ENCODE measurements at places on chromosomes 2 and 18.

DNA sequence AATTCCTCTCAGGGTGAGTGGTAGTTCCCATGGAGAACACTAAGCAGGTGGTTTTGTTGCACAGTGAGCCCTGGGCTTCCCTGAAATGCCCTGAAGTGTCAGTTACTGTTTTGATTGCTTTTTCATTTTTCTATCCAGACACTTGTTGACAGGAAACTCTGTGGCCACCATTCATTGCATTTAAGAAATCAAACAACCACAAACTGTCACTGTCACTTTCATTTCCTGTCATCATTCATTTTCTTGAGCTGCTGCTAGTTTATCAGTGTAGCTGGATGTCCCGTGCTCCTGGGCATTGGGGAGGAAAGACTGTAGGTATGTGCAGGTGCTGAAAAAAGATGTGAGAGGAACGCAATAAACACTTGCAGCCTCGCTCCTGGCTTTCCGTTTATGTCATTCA is 891.6 kb upstream of the ZEB2 start:
- no peak for DNase-seq

- DNase-seq = no peak
These were observed 137.2 kb downstream of the CELF4 start for GRCh38 chr18:37428288-37428974.

DNA sequence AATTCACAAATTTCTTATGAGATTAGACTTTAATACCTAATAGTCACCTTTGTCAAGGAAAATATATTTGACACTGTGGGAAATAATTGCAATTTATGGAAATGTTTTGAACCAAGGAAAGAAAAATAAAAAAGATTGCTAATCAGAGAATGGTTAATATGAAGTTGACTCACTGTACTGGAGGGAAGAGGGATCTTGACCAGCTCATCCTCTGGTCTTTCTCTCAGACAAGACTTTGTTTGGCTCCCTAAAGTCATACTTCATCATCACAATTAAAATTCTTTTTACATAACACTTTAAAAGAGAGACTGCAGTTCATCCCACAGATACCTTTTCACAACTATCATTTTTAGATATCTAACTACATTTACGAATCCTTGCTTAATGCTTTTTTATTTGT is 538.5 kb upstream of the ZEB2 start:
- DNase-seq = no peak

- DNase-seq = no peak
These were observed 57.1 kb upstream of the CYTIP start for GRCh38 chr2:157501026-157501425.

DNA sequence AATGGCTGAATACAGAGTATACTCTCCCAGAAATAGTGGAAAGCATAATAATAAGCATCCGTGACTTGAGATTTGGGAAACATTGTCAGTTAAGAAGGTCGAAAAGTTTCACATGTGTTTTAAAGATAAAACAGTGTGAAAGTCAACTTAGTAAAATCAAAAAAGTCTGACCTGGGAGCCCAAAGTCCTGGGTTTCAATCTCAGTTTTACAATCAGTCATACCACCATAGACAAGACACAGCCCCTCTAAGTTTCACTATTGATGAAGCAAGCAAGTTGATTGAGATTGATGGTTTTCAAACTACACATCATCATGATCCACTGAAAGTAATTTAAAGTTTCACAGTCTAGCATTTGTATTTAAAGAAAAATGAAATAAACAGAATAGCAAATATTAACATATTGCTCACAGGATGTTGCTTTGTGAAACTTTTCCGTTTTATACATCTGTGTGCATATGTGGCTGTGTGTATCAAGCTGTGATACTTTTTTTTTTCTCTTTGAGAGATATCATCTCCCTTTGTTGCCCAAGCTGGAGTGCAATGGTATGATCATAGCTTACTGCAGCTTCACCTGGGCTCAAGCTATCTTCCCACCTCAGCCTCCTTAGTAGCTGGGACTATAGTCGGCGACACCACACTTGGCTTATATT is 71.1 kb downstream of the PIK3C3 start:
- DNase-seq = no peak

- no peak for DNase-seq
These were observed 1076.7 kb upstream of the PIK3C3 start for GRCh38 chr18:40878371-40878770.

- DNase-seq = no peak
These were observed 98.2 kb upstream of the HNMT start for GRCh38 chr2:137865954-137866540.

DNA sequence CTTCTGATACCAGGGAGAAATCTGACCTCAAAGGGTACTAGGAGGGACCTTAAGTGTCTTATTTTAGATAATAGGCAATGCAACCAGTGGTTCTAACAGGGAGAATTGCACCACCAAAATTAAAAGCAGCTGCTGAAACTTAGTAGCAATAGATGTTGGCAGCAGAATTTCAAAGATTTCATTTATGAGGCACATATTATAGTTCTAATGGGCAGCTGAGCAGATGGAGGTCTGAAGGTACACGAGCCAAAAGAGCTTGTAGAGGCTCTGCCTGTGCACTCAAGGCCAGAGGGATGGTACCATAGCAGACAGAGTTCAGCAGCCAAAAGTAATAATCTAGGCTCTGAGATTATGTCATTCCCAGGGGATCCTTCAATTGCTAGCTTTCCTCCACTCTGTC is 87.3 kb upstream of the NCKAP5 start:
- no peak for DNase-seq

GRCh38 chr18:35494251-35495220 is 3.2 kb downstream of the INO80C start:
- no peak for DNase-seq

GRCh38 chr2:121390082-121390692 is 105.2 kb upstream of the TFCP2L1 start:
- no peak for DNase-seq

DNA sequence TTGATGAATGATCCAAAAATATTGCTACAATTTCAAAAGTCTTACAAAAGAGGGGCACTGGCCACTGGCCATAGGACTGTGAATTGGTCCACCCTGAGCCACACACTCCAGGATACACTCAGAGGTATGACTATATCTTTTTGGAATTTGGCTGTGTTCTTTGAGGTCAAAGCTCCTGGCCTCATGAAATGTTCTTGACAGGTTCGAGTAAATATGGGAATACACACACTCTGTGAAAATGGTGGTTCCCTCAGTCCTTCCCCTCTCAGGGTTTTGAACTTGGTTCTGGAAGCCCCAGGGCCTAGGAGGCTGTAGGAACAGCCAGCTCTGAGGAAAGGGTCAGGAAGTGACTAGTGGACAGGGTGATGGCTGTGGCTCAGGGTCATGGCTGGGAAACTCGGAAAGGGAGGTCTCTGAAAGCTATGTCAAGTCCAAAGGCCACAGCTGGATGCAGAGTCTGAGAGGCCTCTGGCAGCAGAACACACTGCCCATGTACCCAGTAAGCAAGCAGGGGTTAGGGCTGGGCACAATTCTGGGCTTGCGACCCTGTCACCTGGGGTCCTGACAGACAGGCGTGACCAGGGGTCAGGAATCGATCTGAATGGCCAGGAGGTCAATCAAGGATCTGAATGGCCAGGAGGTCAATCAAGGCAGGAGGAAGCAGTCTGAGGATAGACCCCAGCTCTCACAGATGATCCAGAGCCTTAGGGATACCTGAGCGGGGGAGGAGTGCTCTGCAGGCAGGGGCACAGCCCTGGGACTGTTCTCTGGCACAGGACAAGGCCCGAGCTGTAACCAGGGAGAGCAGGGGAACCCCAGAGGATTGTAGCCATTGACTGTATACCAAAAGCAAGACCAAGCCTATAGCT is 223.4 kb upstream of the SMAD2 start:
- no peak for DNase-seq

GRCh38 chr18:13791181-13791580 is 32.8 kb upstream of the MC5R start:
- DNase-seq = no peak

DNA sequence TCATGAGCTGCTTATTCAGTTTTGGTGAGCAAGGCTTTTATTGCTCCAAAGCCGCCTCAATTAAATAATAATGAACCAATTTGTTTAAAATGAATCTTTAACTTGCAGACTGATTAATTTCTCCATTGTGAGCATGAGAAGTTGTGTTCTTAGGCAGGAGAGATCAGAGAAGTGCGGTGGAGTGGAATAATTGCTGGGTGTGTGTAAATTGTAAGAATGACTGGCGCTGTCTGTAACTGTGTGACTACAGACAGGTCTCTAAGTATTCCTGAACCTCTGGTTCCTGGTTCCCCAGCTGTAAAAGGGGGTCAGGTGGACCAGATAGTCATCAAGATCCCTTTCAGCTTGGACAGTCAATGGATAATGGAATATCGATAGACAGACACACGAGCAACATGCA is 98.0 kb upstream of the EFEMP1 start:
- no peak for DNase-seq

DNA sequence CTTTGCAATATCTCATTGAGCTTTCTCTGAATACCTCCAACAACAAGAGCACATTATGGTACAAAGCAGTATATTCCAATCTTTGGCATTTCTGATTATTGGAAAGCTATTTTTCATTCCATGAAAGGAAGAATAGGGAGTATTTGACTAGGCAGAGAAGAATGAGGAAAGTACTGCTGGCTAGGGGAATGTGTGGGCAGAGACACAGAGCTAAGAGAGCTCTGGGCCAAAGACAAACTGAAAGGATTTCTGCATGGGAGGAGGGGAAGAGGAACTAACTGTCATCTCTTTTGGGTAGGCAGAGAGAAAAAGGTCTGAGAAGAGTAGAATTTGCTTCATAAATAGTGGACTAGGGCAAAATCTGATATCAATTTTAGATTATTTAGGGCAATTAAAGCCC is 150.8 kb downstream of the CCDC85A start:
- no peak for DNase-seq

DNA sequence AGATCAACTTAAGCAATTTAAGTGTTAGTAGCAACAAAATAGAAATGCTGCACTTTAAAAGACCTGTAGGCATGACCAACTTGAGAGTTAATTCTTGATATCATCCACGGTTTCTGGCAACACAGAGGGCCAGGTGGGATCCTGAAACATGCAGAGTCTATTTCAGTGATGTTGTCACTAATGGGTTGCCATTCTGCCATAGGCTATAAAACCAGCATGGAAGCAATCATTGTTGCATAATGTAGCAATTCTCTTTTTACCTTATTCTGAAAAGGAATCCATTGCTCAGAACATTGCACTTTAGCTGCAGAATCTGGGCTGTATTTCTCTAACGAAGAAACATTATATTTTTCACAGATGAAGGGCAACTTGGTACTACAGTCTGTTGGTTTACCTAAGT is 53.9 kb upstream of the CD302 start:
- no peak for DNase-seq

DNA sequence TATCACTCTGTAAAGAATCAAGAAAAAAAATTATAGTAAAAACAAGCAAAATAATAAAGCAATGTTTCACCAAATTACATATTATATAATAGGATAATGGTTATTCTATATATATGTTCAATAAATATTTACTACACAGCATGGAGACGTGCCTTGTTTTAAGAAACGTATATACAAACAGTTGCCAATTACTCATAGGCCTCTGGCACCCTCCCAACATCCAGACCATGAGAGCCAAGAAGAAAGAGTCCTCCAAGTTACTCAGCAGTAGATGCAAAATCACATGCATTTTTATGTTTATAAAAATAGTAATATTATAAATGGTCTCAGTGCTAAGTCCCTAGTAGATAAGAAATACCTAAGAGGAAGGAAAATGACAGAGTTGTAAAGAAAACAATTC is 64.8 kb downstream of the REV1 start:
- no peak for DNase-seq

DNA sequence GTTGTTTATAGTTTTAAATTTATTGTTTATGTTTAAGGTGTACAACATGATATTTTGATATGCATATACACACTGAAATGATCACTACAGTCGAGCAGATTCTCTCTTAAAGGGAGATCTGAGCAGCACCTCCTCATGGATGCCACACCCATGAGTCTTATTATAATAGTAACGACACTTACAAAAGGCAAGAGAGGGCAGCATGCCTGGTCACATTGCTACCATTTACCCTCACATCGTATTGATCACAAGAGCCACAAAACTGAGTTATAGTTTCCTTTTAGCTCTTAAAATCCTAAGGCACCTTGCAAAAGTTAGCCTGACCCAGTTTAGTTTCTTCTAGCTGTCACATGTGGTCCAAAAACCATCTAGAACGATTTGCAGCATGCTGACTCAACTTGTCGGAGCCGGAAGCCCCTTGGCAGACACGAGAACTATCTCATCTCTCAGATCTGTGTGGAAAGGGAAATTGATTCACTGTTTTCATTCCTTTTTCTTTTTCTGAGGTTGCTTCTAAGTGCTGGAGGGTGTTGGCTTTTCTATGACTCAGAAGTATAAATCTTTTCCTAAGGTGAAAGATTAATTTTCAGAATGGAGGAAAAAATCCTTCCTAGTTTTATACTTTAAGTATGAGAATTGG is 85.3 kb downstream of the CDC42EP3 start:
- DNase-seq = no peak

GRCh38 chr2:168149150-168149974 is 98.0 kb downstream of the STK39 start:
- no peak for DNase-seq

- DNase-seq = no peak
These were observed 50.9 kb downstream of the CACNB4 start for GRCh38 chr2:152047824-152048471.

- DNase-seq = no peak
These were observed 18.0 kb downstream of the RNF125 start for GRCh38 chr18:32036506-32037180.

- DNase-seq = no peak
These were observed 174.8 kb downstream of the EN1 start for GRCh38 chr2:118672571-118673158.

- DNase-seq = no peak
These were observed at the start of gene RAD51AP2 for GRCh38 chr2:17518212-17519154. Gene RAD51AP2, minus strand, starts transcription at chr2:17518440. Its CDS starts 25 bp downstream, at chr2:17518415.

DNA sequence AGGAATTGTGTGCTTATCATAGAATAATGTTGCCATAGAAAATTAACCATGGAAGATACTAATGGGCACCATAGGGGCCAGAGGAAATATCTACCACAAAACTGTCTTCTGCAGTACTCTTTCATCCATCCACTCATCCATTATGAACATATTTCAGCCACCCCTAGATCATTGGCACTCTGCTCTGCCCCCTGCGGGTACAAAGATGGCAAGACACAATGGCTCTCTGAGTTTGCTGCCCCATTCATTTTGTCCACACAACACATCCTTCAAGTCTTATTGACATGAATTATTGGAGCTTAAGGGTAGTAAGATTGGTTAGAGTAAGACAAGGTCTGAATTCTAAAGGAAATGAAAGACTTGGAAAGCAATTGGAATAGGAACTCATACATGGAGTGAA is 1224.7 kb upstream of the CELF4 start:
- no peak for DNase-seq

- no peak for DNase-seq
These were observed 316 bp downstream of the CRIM1 start for GRCh38 chr2:36355890-36356297.

Measured in stimulated activated CD8-positive, alpha-beta memory T cell treated with anti-CD3 and anti-CD28 coated beads, Interleukin-15, amount 100 ng/mL, for 24 hours (primary cell).